Activated effector memory CD4-positive, alpha-beta T cell treated with anti-CD3 and anti-CD28 coated beads, Interleukin-2, amount 50 U/mL, for 16 hours (primary cell): ENCODE measurements at places on chromosomes 7 and 10.

DNA sequence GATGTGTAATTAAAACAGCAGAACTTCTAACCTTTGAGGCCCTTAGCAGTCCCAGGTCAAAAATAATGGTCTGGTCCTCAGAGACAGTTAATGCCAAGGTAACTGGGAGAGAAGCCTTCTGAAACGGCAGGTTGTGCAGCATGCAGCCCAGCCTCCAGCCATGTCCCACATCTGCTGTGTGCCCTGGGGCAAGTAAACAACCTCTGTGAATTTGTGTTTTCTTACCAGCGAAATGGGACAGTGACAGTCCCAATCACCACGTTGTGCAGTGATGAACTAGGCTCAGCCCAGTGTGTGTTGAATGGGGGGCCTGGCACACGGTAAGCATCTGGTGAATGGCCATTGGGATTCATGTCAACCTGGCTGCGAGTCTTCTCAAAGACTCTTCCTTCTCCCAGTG, 61.2 kb downstream of the EMX2 start:
- peak; percentile 17 for DNase-seq

DNA sequence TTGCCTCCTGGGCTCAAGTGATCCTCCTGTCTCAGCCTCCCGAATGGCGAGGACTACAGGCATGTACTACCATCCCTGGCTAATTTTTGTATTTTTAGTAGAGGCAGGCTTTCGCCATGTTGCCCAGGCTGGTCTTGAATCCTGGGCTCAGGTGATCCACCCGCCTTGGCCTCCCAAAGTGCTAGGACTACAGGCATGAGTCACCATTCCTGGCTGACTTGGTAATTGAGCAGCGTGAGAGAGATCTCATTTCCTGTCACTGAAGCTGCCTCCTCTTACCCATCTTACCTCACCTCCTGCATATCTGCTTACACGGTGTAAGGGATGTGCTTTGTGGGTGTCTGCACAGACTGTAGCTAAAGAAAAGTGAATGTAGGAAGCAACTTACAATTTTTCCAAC, 9.7 kb downstream of the IFIT3 start:
- DNase-seq, result peak; percentile 74

DNA sequence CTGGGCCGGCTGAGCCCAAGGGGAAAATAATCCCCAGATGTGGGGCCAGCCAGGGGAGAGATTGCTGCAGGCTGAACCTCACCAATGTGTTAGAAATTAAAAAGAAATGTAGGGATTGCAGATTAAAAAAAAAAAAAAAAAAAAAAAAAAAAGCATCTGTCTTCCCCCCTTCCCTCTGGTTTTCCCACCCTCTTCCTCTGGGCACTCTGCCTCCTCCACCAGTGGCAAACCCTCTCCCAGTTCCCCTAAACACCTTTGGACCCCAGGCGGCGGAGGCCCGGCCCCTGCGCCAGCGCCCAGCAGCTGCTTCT, 7.1 kb downstream of the MNX1 start:
- no peak for DNase-seq

DNA sequence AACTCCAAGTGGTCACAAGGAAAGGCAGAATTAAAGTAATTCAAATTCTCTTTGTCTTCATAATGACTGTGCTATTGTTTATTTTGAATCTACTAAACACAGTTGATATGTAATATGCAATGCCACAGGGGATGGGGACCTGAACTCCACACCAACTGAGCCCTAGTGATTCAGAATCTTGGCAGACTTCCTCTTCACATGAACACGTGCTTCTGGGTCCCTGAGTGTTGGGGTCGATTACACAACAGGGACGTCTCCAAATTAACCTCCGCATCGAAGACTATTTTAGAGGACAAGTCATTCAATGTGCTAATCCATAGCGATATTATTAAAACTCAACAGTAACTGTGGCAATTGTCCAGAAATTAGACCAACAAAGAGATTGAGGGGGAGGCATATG, 95.3 kb upstream of the CARD11 start:
- DNase-seq, result no peak

DNA sequence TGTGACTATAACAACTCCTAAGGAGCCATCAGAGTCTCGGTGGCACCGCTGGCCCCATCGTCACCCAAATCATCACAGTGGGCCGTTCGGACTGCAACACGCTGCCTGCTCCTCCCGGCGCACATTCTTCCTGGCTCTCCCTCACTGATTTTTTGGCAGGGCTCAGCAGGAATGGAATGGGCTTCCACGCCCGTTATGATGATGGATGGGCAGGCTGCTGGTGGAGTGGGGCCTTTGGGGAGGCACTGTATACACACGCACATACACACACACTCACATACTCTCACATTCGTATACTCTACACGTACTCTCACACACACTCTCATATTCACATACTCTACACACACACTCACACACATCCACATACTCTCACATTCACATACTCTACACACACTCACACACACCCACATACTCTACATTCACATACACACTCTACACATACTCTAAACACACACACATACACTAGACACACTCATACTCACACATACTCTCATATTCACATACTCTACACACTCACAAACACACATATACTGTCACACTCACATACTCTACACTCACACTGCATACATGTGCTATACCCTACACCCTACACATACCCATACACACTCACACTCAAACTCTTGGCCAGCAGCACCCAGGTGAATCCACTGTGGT, 99.8 kb downstream of the KCNMA1 start:
- DNase-seq, result no peak

GRCh38 chr7:116569737-116570136, 44.9 kb downstream of the CAV1 start:
- DNase-seq, result no peak

GRCh38 chr10:5071411-5072198, 22.6 kb upstream of the AKR1C3 start:
- no peak for DNase-seq

GRCh38 chr7:100189061-100189460, 11.3 kb downstream of the STAG3 start:
- DNase-seq, result no peak

DNA sequence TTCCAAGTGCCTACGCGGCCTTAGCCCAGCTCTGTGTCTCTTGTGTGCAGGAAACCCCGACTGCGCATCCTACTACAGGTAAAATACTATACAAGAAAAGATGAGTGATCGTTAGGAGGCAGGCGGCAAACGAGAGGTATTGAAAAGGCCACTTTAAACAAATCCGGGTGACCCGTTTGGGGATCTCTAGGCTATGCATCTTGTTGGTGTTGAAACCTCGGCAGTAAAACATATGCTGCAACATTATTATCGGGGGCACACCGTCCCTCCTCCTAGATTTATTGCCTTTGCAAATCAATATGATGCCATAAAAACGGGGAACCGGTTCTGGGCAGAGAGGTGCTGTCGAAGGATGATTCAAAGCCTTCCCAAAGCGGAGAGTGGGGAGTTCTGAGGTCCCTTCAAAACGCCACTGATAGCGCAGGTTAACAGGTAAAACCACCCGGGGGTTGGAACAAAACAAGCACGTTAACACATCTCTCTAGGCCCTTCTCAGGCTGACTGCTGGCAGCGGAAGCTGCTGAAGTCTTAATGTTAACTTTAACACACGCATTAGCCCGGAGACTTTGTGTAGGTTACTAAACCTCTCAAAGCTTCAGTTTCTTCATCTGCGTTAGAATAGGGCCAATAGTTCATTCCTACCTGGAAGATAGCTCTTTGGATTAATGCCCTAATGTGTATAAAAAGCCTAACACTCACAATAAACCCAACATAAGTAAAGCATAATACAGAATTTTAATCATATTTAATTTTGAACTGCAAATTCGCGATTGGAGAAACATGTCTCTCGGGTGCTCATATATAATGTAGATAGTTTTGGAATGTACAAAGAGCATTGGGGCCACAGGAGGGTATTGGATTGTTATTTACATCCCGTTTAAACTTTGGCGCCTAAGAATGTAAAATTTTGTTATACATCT, 2.6 kb upstream of the TBX20 start:
- DNase-seq, result no peak

GRCh38 chr7:42876182-42877068, 35.4 kb downstream of the C7orf25 start:
- peak; percentile 79 for DNase-seq

DNA sequence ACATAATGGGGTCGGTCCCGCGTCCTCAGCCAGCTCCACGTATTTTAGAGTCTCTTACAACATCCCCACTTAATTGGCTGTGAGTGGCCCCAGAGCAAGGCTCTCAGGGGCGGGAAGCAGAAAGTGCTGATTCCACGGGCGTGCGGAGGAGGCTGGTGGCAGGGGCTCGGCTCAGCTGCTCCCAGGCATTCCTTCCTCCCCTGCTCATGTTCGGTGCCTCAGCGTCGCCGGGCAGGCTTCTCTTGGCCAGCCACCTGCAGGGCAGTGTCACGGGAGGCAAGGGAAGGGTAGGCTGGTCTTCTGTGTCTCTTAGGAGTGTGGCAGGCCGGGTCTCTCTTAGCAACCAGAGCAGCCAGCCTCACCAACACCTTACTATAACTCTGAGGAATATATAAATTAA, 33.8 kb downstream of the IL15RA start:
- DNase-seq, result no peak

DNA sequence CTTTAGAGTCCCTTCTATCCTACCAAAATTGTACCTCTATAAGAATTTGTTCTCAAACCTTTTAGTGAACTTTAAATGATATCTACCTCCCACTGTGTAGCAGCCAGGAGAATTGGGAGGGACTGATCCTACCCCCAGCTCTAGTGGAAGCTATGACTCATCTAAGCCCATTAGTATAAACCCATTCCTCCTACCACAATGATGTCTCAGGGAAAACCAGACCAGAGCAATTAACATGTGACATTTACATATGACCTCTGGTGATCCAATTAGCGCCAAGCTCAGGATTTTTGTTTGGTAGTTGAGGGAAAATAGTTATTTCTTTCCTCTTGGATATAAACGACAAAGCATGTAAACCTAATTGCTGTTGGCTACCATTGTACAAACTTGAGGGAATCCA, 33.1 kb upstream of the R3HCC1L start:
- no peak for DNase-seq

- no peak for DNase-seq
Observed at GRCh38 chr7:17674943-17675608, 265.2 kb downstream of the SNX13 start.

DNA sequence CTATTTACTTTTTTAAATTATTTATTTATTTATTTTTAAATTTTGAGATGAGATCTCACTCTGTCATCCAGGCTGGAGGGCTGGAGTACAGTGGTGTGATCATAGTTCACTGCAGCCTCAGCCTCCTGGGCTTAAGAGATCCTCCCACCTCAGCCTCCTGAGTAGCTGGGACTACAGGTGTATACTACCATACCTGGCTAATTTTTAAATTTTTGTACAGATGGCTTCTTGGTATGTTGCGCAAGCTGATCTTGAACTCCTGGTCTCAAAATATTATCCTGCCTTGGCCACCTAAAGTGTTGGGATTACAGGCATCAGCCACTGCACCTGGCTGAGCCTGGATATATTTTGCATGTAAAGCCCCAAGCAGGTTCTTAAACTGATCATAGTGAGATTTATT, 7.6 kb downstream of the CHST12 start:
- DNase-seq, result no peak

GRCh38 chr10:68192113-68192512, 39.8 kb downstream of the ATOH7 start:
- DNase-seq, result no peak
